LHCN-M2 (cell line): ENCODE measurements at places on chromosomes 2 and 18. TPM values are rescaled to one million over a fixed set of nuclear protein-coding genes. Genes with fewer than 3 reads are reported as not detected.

- DNase-seq = no peak
Observed at GRCh38 chr2:24073816-24074215, 2.3 kb downstream of the SF3B6 start.

DNA sequence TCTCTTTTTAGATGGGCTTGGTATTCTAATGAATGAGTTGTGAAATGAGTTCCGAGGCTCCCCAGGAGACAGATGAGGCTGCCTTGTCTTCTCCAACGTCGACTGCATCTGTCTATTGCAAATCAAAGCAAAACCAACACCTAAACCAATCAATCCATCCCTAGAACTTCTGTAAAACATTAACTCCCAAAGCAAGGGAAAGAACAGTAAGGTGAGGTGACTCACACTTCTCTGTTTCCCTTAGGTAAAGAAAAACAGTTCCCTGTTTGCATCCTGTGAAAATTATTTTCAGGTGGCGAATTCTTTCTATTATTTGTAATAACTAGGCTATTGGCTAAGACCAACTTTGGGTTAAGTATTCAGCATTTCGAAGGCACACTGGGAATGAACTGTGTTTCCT lies 249.4 kb downstream of the EPHA4 start:
- no peak for DNase-seq

Gene NPPC
- total RNA-seq = not detected in 2 replicates

Gene GMCL1
- total RNA-seq = 6.7 and 9.1 TPM in 2 replicates

Gene ASTL
- total RNA-seq = not detected in 2 replicates

Gene CD302
- total RNA-seq = 6.3 and 9.0 TPM in 2 replicates

Gene ADCYAP1
- total RNA-seq = not detected in 2 replicates

Gene CYBRD1
- total RNA-seq = 102 and 120 TPM in 2 replicates

Gene OXER1
- total RNA-seq = 0.13 and 0.52 TPM in 2 replicates

DNA sequence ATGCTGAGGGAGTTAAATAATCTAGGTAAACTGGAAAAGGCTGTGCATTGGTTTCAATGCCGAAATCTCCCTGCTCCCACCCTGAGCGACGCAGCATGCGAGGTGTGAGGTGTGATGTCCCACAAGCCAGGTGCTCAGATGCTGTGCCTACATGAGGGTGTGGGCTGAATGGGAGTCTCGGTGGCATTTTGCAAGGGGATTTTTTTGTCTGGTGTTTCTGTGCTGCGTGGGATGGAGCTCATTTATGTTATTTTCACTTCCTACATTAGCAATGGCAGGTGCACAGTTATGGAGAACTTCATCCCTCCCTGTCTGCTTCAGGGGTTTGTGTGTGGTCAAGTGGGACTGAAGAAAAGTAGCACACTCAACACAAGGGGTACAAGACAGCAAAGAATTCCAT lies 110.2 kb upstream of the CCDC68 start:
- no peak for DNase-seq

DNA sequence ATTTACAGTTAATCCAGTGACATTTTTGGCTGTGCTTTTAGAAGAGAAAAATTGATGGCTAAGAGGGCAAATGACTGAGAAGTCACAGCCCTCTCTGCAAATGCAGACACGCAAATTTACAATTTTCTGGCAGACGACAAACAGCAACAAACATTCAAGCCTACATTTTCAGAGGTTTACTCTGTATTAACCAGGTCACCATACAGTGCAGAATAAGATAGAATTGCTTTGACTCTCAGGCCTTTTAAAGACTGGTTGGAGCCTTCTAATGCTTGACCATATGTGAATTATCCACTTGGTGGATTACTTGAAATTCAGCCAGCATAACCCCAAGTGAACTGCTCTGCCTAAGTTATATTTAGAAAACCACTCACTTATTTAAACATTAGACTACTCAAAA lies 280.9 kb upstream of the STON1 start:
- peak; percentile 74 for DNase-seq

- no peak for DNase-seq
Observed at GRCh38 chr2:11343650-11344341, 640 bp downstream of the ROCK2 start.

Gene TDRD15
- total RNA-seq = not detected in 2 replicates

Gene SERPINB13
- not detected in 2 replicates for total RNA-seq

Gene WNT10A
- total RNA-seq = 0.06 TPM in 1 of 2 replicates, not detected in the other

DNA sequence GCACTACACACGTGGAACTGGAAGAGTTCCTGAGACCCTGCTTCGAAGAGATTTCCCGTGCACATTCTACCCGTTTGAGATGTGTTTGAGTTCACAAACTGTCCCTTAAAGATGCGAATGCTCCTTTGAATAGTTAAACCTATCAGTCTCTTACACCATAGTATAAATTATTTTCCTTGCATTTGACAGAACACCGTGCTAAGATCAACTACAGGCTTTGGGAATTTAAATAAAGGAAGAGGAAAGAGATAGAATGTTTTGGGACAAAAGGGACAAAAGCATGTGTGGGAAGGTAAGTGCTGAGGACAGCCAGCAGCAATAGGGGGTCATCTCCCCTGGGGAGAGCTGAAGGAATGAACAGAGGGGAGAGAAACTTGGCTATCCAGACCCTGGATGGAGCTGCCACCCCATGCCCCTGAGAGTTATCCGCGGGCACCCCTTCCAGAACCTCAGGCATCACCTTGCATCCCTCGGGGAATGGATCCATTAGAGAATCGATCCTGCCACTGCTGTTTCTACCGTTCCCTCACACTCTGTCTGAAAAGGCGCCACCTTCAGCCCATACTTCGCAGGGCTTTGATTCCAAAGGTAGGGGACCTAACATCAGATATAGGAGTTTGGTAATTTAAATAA lies 888 bp upstream of the ADCY3 start:
- DNase-seq = no peak

DNA sequence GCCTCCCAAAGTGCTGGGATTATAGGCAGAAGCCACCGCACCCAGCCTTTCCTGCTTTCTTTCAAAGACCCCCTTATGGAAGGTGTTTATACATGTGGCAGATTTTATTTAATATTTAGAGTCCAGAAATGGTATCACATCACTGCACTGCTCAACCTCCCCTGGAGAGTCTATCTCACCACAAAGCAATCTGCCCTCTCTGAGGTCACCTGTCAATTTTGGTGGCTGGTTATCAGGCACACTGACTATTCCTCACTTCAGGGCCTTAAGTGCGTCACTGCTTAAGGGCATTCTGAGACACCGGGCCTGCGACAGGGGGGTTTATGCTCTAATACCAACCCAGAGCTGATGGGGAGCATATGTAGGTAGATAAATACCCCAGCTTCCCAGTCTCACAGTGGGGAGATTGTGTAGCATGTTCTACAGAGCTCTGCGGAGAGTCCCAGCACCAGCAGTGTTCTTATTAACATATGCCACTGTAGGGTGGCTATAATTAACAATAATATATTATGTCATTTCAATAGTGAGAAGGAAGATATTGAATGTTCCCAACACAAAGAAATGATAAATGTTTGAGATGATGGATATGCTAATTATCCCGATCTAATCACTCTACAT lies 42.7 kb upstream of the ZDBF2 start:
- no peak for DNase-seq

DNA sequence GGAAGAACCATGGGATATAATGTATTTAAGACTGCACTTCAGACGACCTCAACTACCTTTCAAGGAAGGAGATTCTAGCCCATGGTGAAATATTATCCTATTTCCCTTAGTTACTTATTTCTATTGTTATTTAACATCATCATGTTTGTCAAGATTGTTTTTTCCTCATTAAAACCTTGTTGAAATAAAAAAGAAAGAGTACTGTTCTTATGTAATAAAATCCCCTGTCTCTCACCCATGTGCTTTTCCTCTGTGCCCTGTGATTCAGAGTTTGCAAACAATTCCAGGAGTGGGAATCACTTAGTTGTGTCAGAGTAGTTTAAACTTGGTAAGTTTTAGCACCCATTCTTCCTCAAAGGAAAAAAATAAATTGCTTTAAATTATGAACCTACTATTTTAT lies 43.6 kb downstream of the ERBB4 start:
- no peak for DNase-seq

GRCh38 chr2:78614726-78615125 lies 410.8 kb upstream of the REG3G start:
- no peak for DNase-seq

Gene SP3
- total RNA-seq = 75.7 and 83.2 TPM in 2 replicates

DNA sequence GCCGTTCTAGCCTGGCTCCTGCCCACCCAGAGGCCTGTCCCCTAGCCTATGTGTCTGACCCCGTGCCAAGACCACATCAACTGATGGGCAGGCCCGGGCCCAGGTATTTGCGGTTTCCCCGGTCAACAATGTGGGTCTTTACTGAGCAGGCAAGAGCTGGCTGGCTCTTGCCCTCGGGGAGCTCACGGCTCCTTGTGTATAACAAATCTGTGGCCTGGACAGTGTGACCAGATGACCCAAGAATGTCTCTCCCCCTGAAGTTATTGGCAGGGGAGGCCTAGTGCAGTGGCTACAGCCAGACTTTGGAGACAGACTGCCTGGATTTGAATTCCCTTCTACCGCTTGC lies 179.6 kb downstream of the KLHL29 start:
- peak; percentile 70 for DNase-seq

Gene NEB
- 0.32 and 2.6 TPM in 2 replicates for total RNA-seq

Gene CACNB4
- 0.11 and 0.32 TPM in 2 replicates for total RNA-seq

Gene DSG4
- total RNA-seq = not detected in 2 replicates

- DNase-seq = no peak
Observed at GRCh38 chr18:60664736-60665135, 292.2 kb upstream of the MC4R start.

DNA sequence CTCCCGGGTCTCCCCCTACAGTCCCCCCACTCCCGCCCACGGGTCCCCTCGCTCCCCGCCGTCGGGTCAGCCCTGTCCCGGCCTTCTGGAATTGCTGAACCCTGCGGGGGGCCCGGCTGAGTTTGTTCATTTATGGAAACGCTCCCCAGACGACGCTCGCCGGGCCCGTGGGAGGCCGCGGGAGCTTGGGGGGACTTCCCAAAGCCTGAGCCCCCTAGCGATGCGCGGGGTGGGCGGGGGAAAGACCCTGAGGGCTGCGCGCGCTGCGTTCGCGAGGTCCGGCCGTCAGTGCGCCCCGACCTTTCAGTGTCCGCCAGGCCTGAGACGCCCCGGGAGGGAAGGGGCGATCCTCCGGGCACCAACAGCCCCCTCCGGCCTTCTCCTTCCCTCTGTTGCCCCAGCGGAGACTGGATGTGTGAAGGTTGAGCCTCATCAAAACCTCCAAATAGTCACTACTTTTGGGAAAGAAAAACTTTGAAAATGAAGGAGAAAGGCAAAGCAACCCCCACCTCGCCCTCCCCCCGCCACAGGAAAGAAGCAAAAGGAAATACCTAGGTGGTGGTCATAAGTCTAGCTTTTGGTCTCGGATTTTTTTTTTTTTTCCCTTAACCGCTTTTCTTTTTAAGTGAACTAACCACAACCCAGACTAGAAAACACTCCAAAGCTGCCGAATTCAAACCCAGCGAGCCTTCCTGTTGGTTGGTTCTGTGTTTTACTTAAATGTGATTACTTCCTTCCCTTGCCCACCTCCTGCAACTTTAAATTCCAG lies 509 bp upstream of the CYS1 start:
- DNase-seq = no peak

DNA sequence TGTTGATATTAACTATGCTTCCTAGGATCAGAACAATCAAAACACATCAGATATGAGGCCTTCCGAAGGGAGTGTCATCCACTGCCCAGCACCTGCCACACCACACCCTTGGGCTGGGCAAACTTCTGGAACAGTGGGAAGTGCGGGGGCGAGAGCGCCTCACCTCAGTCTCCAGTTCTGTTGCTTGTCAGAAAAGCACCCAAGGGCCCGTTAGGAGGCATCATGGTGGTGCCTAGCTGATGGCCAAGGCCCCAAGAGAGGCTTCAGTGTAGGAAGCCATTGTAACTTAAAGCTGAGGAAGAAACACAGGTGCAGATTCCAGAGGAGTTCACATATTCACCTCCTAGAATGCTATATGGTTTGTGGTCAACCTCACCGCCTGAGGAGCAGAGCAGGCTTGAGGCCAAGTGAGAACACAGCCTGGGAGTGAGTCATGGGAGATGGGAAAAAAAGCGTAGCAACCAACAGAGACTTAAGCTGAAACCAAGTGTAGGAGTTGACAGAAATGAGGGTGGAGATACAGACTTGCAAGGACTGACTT lies 85.1 kb upstream of the ATL2 start:
- DNase-seq = peak; percentile 95

Gene MIB1
- total RNA-seq = 32.1 and 35.3 TPM in 2 replicates

DNA sequence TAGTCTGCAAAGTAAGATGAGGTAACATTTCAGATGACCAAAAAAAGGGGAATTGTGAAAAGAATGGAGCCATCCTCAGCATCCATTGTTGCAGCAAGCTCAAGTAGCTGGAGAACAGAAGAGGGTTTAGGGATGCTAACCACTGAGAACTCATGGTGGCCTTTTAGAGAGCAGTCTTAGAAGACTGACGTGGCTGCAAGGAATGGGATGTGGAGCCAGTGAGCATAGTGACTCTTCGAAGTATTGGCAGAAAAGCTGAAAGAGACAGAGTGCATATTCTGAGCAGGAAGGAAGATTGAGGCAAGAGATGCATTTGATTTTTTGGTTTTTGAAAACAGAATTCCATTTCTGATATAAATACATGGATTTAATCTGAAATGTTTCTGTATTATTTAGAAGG lies 151.2 kb downstream of the UBE2E3 start:
- no peak for DNase-seq
